LoVo (cell line): ENCODE measurements at places on chromosomes 6 and 20.
A peak's percentile ranks its signal among the peaks of the same experiment; 100 is the strongest.

DNA sequence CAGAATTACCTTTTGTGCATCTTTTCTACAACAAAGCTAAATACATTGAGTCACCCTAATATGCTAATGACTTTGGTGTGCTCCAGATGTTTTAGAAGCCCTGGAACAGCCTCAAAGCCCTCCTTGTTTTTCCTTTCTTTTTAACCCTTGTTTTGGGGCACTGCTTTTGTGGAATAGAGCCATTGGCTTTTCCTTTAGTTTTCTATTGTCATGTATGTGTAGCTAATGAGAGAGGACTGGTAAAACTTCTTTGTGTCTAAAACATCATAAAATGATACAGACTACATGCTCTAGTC, 158.8 kb downstream of the JARID2 start:
- no peak for DNase-seq

GRCh38 chr20:51050531-51051075, 27.7 kb upstream of the KCNG1 start:
- DNase-seq = no peak

DNA sequence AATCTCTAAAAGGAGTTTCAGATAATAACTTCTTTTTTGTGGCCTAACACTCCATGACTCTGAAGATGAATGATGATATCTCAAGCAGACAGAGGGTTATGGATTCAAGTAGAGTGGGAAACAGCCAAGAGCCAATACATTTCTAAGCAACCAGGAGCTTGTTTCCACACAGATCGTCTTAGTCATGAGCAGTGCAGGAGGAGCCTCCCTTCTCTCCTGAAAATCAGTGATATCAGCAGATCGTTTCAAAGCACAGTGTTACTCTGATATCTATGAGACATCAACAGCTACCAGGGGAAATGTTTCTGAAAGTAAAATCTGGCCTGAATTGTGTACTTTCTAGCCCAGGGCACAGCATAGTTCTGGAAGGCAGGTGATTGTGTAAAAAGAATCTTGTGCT, 11.5 kb downstream of the ADGRG6 start:
- no peak for DNase-seq

DNA sequence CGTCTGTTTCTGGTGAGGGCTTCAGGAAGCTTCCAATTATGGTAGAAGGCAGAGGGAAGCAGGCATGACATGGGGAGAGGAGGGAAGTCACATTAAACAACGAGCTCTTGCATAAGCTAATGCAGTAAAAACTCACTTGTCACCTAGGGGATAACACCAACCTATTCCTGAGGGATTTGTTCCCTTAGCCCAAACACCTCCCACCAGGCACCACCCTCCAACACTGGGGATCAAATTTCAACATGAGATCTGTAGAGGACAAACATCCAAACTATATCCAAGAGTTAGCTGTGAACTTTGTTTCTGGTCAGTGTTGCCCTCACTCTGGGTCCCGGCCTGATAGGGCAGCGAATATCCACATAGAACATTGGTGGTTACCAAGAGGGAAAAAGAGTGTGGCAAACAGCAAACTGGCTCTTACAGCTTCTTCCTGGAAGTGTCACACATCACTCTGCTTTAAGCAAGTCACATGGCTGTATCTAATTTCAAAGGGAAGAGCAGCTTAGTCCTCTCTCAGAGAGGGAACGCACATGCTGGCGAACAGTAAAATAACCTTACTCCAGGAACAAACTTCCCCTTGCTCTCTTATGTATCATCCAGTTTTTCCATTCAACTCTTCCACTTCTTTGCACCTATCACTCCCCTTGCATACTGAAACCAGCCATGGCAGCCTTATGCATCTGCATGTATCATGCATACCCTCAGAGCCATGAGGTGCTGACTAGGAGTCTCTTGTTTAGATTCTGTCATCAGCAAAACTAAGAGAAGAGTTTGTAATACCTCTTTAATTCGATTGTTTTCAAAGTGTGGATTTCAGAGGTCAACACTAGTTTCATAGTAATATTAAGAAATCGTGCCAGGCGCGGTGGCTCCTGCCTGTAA, 4.8 kb upstream of the MOCS1 start:
- DNase-seq = no peak

DNA sequence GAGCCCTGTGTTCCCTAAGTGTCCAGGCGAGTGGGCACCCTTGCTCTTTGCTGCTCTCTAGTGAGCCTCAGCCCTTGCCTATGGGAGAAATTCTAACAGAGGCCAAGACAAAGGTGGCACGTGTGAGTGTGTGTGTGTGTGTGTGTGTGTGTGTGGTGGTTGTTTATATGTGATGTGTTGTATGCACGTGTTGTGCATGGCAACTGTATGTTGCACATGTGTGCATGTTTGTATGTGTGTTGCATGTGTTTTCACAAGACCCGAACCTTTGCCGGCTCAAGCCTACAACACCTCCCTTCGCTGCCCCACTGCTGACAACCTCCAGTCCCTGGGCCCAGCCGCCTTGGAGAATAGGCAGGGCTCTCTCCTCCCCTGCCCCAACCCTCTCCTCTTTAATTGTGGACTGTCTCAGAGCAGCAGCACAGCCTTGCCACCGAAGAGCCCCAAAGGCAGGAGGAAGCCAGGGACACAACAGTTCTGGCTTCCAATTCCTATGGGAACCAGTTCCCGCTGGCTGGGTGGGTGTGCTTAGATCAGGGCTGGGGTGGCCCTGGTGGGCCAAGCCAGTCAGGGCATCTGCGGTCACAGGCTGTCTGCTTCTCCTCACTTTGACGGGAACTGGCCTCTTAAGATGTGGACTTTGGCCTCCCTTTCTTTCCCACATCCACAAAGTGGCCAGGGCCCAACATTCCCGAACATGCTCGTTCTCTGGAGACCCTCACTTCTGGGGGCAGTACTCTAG, 2.7 kb downstream of the KCNK16 start:
- DNase-seq = no peak

DNA sequence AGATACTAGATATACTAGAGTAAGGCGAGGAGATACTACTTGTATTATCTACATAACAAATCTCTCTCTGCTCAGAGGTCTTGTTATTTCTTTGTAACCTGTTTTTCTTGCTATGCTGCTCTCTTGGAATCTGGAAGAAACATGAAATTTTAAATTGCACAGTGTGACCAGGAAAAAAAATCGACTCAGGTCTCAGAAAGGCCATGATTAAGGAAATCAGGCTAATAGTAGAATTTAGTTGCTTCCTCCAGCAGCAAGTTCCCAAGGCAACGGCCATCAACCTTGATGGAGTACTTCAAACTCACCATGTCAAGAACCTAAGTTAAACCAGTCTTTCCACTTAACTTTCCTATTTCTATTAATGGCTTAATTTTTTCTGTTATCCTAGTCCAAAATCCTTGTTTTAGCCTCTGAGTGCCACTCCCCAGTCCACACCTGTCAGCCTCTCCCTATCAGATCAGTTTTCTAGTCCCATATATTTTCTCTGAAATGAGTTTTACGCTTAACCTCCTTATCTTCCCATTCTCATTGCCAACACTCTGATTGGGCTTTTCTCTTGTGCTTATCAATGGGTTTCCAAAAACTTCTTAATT, 87.7 kb upstream of the BEND3 start:
- DNase-seq = no peak

DNA sequence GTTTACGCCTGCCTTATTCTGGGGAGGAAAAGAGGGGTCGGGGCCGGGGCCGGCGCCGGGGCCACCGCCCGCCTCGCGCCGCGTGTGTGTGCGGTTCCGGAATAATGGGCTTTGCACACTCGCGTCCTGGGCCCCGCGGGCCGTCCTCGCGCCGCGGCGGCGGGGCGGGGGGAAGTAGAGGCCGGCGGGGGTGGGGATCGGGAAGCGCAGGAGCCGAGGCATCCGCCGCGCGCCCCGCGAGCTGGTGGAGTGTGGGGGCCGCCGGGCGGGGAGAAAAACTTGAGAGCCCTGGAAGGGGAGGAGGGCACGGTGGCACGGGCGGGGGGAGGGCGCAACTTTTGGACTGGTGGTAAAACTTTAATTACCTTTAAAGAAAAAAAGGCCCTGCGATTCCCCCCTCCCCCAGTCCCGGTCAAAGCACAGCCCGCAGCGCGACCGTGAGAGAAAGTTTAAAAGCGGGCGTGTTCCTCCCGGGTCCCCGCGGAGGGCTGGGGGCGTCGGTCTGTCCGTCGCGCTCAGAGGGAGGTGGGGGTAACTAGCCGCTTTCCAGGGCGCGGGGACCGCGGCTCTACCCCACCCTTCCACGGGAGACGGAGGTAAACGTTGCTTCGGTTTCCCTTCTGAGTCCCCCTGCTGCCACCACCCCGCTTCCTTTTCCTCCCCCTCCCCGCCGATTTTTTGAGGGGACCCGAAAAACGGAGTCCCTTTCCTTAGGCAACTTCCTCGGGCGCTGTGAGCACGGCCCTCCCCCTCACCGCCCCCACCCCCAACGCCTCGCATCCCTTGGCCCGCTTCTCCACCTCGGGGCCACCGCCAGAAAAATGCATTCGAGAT, 1.9 kb downstream of the L3MBTL3 start:
- no peak for DNase-seq

- DNase-seq = no peak
These were observed 35.2 kb downstream of the SLX4IP start for GRCh38 chr20:10470276-10470675.

DNA sequence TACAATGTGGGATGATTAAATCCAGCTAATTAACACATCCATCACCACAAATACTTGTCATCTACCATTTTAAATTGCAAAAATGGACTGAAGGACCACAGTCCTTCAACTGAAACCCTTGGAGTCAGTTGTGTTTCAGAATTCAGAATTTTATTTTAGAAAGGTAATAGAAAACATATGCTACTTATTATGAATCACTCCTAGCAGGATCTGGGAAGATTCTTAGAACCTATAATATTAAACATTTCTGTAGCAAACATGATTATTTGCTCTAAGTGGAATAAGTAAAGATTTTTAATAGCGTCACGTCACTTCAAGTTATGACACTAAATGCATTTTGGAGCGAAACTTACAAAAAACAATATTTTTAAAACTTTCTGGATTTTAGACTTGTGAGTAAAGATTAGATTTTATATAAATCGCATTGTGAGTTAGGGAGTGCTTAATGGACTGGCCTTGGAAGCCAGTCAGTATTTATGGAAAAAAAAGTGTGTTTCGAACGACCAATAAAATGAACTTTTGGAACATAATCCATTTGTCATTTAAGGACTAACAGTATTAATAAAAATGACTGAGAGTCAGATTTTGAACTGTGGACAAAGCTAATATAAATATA, 71.8 kb upstream of the PHACTR2 start:
- DNase-seq = no peak

DNA sequence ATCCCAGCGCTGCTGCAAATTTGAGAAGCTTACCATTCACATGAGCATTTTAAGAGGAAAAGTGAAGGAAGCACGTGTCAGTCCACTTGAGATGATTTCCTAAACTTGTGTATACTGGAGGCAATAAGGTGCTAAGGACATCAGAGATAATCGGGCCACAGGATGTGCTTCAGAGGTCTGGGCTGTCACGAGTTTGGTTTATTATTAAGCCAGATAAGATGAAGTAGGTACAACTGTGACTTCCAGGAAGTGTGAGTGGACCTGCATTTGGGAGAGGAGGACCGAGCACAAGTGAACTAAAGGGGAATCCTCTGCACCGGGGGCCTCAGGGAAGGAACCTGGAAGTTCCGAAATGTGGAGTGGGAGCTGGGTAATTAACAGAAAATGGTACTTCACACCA, 1.4 kb downstream of the SAMD5 start:
- peak; percentile 49 for DNase-seq

- peak; percentile 9 for DNase-seq
These were observed 125.1 kb downstream of the SNX5 start for GRCh38 chr20:17843246-17844132.

DNA sequence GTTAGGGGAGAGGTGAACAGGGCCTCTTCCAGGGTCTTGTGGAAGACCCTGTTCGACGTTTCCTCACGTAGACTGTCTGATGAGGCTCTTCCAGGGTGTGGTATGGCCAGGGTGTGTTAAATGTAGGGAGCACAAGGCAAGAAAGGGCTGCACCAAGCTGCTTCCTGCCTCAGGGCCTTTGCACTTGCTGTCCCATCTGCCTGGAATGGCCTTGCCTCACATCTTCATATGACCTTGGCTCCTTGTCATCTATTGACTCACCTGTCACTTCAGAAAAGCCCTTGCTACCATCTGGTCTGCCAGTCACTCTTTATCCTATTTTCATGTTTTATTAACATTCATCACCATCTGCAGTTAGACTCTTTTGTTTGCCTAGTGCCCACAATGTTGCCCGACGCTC, 31.0 kb downstream of the E2F3 start:
- DNase-seq = no peak

DNA sequence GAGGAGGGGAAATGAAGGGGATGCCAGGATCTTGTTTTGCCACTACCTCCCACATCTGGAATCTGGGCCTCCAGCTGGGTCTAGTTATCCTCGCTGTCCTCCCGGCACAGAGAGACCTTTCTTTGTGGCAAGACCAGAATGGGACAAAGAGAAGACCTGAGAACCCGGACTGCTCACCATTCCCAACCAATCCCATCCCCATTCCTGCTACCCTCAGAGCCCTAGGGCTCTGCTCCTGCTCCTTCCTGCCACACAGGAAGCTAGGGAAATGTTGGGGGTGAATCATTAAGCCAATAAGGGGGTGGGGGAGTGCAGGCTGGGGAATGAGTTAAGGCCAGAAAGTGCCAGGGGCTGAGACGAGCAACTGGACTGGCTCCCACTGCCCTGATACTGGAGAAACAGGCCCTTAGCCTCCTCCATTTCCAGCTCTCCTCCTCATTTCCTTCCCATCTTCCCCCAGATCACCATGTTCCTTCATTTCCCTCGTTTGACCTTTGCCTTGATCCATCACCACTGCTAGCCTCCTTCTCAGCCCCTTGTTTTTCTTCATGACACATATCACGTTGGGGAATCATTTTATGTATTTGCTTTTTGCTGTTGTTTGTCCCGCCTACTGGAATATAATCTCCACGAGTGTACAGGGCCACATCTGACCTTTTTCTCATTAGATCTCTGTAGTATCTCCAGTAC, 4.6 kb upstream of the IER3 start:
- DNase-seq = peak; percentile 48

GRCh38 chr6:169861431-169862042, 110.1 kb downstream of the ERMARD start:
- DNase-seq = no peak

DNA sequence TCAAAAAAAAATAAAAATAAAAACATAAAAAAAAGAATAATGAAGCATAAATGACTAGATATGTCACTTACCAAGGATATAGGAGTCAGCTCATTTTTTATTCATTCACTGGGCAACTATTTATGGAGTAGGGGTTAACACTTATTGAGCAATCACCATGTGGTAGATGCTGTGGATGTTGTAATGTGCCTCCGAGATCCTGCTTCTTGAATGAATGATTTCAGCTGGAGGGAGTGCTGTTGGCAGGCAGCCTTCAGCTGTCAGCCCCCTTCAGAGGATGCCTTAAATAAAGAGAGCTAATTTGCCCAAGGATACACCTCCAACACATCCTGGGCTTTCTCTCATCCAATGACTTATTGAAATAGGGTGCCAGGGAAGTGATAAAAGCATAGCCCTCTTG, 229.5 kb upstream of the DTNBP1 start:
- no peak for DNase-seq

DNA sequence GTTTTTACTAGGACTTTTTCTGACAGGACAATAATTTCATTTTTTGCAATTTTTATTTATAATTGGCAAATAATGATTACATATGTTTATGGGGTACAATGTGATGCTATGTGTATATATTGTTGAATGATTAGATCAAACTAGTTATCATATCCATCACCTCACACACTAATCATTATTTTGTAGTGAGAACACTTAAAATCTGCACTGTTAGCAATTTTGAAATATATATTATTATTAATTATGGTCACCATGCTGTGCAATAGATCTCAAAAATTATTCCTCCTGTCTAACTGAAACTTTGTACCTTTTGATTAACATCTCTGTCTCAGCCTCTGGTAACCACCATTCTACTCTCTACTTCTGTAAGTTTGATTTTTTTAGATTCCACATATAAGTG, 378.7 kb downstream of the PLCB1 start:
- DNase-seq = no peak
